ENCODE measurements at places on chromosomes 5 and 9.

DNA sequence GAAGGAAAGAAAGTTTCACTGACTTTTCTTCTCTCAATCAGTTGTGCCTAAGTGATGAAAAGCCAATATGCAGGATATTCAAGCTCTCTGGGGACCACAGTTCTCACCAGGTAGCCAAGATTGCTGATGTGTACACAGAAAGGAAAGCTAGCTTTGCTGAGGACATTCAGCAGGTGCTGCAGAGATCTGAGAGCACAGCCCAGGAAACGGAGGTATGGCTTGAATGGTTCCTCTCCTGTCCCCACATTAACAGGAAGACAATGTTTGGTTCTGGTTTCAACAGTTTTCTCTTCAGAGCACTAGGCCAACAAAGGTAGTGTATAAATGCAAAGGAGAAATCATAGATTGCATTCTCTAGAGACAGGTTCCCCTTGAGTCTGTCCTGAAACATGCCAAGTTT, 69.6 kb downstream of the PTPDC1 start:
- no peak for DNase-seq

DNA sequence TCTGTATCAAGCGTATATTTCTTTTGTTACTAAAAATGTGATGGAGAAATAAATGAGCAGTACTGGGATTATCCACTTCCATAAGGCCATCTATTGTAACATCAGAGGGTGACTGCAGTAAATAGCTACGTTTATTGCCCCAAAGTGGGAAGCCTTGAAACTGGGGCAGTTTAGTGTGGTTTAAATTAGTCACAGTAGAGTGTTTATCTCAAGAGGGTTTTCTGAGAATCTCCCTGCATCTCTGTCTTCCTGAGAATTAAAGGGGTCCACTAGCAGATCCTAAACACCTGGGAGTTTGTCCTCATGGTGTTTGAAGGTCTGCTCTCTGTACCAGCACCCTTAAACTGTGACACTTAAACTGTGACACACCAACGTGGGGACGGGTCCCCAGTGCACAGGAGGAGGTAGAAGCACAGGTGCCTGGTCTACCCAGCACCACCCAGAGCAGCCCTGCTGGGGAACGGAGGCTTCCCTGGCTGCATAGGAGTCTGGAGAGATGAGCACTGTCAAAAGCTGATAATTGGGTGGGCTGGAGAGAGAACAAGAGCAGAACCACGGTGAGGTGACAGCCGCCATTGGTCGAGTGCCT, 25.2 kb downstream of the PRRC2B start:
- no peak for DNase-seq

- no peak for DNase-seq
Measured at GRCh38 chr9:82418334-82418733, 429.8 kb downstream of the SPATA31D1 start.

- DNase-seq, result no peak
Measured at GRCh38 chr5:42912184-42912798, 100.6 kb upstream of the SELENOP start.

DNA sequence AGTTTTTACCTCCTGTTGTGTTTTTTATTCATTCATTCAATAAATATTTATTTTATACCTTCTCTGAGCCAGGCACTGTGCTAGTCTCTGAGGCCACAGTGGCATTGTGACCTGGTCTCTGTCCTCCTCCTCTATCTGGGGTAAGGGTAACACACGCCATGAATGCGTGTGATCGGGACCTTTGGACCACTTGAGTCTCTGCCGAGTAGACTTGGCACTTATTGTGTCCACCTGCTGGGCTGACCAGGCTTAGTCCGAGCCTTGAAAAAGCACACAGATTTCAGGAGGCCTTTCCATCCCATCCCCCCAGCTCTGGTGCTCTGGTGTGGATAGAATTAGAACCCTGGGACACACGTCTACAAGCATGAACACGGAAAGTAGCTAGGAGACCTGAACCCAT, 58.7 kb downstream of the ERGIC1 start:
- DNase-seq, result no peak

DNA sequence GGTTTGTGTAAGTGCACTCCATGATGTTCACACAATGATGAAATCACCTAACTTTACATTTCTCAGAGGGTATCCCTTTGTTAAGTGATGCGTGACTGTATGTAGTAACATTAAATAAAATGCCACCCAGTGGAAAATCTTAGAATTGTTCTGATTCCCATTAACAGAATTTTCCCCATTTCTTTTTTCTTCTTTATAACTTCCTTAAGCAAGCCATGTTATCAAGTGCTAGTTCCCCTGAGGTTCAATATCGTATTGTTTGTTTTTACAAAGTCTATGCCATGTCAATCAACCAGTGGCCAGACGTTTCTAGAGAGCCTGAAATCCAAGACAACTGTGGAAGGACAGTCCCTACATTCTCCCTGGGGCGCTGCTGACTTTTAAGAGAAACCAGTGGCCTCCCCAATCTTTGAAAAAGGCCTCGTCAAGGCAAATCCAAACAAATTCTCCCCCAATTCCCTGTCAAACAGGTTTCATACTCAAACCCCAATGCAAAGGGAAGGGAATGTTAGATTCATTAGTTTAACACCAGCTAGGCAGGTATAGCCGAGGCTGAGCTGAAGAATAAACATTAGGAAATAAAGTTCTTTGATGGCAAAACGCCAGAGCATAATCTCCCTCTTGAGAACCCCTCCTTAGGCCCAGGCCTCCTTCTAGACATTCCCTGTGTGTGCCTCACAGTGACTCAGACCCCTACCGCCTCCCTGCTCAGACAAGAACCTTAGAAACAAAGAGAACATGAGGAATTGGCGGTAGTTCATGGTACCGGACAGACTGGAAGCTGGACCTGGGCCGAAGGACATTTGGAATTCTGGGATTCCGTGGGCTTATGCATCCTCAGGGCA, 198.7 kb downstream of the GNA14 start:
- no peak for DNase-seq

- no peak for DNase-seq
Measured at GRCh38 chr9:127950513-127951289, 13.0 kb upstream of the DPM2 start.

GRCh38 chr5:98798847-98799246, 25.4 kb downstream of the RGMB start:
- no peak for DNase-seq

Data from NCI-H146 (cell line).